ENCODE measurements at places on chromosomes 4 and X.
A peak's percentile ranks its signal among the peaks of the same experiment; 100 is the strongest.

GRCh38 chr4:142565771-142566170 is 280.3 kb downstream of the INPP4B start:
- peak; percentile 21 for DNase-seq

- no peak for DNase-seq
These were observed 455.1 kb downstream of the IL1RAPL1 start for GRCh38 chrX:29042341-29042740.

DNA sequence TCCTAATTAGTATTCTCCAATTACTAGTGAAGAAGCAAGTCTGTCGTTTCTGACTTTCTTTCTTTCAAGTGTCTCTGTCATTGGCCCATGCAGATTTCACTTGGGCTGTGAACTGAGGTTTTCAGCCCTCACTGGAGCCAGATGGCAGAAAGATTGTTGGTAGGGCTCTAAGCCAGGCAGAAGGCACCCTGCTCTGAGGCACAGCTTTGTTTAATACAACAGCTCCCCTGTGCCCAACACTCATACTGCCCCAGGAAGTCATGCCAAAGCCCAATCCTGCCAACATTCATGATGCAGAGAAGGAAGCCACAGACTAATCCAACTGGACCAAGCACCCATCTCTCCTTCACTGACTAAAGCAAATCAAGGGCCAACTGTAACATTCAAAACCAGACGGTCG is 117.1 kb upstream of the FRG1 start:
- DNase-seq = no peak

- no peak for DNase-seq
These were observed 55.4 kb downstream of the RBM46 start for GRCh38 chr4:154836513-154836912.

GRCh38 chr4:110615353-110616237 is 7.3 kb downstream of the PITX2 start:
- no peak for DNase-seq

DNA sequence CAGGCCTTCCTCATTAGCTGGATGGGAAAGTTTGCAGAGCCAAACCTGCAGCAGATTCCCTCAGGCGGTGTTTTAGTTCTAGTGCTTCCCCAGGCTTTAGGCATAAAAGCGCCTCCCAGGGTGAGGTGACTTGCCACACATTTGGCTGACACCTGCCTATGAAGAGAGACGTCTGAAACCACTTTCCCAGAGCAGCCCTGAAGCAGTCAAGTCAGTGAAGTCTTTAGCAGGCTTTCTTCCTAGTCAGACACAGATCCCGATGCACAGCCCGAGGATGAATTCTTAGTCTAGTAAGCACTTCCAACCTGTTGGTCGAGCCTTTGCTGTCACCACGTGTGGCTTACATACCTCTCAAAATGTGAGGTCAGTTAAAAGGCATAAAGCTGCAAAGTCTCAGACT is 484.1 kb downstream of the SMARCA1 start:
- DNase-seq = no peak

DNA sequence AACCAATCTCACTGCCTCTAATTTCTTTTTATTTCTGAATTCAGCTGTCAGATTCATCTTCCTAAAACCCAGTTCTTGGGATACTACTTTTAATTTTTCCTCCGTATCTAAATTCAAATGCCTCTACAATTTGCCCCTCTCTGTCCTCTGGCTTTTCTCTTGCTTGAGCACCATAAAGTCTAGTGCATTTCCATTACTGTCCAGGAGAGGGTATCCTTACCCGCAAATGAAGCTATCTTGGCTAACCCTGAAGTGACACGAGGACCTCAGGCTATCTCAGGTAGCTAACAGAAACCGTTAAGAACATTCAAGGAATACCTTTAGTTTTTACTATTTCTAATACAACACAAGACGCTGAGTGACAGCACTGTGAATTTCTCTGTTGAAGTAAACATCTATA is 49.4 kb upstream of the PRR32 start:
- DNase-seq = no peak

All from CD4-positive, alpha-beta T cell treated with Interleukin-6 for 4 hours (primary cell).